ENCODE measurements at places on chromosomes 16 and 17.
A peak's percentile ranks its signal among the peaks of the same experiment; 100 is the strongest.

GRCh38 chr17:5975661-5976060 lies 94.5 kb upstream of the WSCD1 start:
- no peak for DNase-seq

- no peak for DNase-seq
Observed at GRCh38 chr17:55691666-55692065, 31.0 kb downstream of the TMEM100 start.

DNA sequence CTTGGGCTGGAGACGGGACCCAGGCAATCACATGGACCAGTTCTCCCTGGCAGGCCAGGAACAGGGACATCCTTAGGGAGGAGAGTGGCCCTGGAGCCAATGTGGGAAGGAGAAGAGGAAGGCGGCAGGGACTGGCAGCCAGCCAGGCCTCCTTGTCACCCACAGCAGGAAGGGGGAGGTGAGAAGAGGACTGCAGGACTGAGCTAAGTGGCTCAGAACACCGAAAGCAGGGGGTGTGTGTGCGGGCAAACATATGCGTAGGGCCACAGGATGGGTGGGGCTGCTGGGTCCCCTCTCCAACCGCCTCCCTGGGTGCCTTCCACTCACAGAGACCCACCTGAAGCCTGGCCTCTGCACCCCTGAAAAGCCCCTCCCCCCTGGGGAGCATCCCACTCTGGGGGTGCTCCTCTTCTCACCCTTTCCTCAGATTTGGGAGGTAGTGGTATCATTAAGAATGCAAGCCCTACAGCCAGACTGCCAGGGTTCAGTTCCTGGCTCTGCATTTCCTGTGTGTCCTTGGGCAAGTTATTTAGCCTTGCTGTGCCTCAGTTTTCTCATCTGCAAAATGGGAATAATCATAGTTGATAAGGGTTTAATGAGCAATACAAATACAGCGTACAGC lies 8.1 kb downstream of the PNMT start:
- DNase-seq, result peak; percentile 41

- no peak for DNase-seq
Observed at GRCh38 chr16:84229471-84229870, 10.3 kb downstream of the KCNG4 start.

DNA sequence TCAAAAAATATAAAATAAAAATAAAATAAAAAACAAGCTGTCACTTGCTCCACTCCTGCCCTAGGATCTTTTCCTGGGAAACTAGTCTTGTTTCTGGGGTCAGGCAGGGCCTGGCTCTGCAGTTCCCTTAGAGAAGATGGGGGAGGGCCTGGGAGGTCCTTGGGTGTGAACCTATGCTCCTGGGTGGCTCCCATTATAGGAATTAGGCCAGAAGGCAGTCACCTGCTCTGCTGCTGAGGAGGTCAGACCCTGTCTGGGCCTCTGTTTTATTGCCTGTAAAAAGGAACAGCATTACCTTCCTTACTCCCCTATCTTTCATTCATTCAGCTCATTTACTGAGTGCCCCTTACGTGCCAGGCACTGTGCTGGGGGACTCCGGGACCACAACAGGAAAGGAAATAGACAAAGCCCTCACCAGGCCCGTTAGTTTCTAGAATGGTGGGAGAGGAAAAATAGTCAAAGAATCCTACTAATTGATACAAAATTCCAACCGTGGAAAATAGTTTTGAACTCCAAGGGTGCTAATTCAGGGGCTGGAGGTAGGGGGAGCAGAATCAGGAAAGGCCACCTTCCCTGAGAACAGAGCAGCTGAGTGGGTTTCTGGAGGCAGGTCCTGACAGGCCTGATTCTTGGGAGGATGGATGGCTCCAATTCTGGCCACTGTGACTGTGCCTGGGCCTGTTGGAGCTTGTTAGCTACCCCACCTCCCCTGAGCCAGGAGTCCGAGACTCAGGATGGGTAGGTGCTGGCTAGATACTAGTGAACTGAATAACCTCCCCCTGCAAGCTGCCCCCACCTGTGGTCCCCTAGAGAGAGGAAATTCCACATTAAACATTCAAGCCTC lies 1.3 kb upstream of the SLC46A1 start:
- DNase-seq, result no peak

- DNase-seq, result no peak
Observed at GRCh38 chr17:2804912-2805311, 8.7 kb downstream of the RAP1GAP2 start.

GRCh38 chr17:80989586-80989913 lies 2.1 kb upstream of the CHMP6 start:
- DNase-seq, result no peak

GRCh38 chr16:86884390-86884650 lies 306.0 kb downstream of the FOXL1 start:
- no peak for DNase-seq

- DNase-seq, result no peak
Observed at GRCh38 chr17:60352071-60352470, 39.9 kb downstream of the USP32 start.

- no peak for DNase-seq
Observed at GRCh38 chr17:58889928-58890327, 134.3 kb downstream of the PPM1E start.

DNA sequence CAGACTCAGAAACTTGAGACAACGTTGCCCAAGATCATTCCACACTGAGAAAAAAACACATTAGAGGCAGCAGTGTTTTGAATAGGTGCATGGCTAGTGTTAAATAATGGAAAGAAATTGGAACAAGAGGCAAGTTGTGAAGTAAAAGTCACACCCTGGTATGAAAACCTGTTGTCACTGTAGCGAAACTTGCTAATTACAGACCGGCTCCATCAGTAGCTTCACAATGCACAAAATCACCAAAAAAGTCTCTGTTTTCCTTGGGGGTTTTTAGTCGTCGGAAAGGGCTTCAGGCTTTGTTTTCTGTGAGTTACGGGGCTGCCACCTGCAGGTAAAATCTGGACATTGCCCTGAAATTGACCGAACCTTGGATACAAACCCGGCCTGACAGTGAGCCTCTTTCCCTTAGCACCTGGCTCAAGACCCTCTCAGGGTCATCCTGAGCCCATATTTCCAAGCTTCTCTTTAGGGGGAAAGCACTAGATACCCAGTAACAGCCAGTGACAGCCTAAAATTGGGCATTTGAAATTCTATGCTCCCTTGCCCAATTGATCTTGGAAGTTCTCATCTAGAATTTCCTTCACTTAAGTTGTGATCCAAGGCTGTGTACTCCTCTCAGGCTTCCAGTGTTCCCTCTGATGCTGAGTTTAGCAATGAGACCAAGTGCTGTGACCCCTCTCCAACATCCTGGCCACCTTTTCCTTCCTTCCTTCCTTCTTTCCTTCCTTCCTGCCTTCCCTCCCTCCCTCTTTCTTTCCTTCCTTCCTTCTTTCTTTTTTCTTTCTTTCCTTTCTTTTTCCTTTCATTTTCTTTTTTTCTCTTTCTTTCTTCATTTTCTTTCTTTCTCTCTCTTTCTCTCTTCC lies 7.2 kb upstream of the GRB2 start:
- DNase-seq, result peak; percentile 79

- DNase-seq, result no peak
Observed at GRCh38 chr17:76394166-76394565, 9.8 kb downstream of the SPHK1 start.

- no peak for DNase-seq
Observed at GRCh38 chr16:67767953-67768352, 38.4 kb downstream of the RANBP10 start.

- DNase-seq, result no peak
Observed at GRCh38 chr16:54605536-54606066, 319.0 kb upstream of the IRX3 start.

DNA sequence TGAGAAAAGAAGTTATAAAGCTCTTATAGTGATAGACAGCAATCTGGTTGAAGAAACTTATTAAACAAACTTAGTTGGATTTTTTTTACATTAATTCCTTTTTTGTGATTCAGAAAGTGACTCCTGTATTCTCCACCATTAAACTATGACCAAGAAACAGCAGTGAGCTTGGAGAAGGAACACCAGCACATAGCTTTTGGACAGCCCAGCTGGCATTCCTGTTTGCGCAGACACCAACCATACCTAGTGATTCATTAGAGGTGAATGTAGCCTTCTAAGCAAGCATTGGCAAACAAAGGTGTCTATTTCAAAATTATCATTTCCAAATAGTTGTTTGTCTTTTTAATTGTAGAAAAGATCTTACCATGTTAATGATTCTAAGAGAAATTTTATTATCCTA lies 94.4 kb downstream of the STXBP4 start:
- no peak for DNase-seq

- DNase-seq, result no peak
Observed at GRCh38 chr17:55210292-55210691, 54.5 kb upstream of the HLF start.

DNA sequence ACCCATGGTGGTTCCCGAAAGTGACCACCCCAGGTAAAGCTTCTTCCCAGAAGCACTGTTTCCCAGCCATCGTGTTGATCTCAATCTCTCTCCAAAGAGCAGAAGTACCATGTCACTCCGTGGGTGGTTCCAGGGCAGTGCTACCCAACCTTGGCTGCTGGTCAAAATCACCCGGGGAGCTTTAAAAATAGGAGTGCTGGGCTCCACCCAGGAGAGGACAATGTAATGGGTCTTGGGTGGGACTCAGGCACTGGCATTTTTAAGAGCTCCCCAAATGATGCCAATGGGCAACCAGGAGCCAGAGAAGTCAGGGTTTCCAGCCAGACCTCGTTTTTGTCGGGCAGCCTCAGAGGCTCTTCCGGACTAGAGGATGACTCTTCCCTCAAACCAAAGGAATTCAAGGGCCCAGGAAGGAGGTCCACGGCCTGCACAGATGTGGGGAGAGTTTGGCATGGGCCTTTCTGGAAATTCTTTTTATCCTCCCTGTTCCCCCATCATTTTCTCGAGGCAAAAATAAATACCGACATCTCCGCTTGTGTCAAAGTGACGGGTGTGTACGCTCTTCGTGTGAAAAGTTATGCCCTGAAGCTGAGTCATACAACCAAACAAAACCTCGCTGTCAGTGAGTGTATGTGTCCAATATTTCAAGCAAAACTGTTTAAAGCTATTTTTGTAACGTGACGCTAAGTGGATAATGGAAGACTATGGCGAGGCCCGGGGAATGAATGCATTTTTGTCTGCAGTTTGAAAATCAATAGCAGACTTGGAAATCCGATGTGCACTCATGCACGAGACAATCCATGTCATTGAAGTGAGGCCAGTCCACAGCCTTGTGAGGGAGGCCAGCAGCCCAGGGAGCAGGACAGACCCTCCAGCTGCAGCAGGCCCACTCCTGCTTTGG lies 364.1 kb downstream of the FOXL1 start:
- no peak for DNase-seq

DNA sequence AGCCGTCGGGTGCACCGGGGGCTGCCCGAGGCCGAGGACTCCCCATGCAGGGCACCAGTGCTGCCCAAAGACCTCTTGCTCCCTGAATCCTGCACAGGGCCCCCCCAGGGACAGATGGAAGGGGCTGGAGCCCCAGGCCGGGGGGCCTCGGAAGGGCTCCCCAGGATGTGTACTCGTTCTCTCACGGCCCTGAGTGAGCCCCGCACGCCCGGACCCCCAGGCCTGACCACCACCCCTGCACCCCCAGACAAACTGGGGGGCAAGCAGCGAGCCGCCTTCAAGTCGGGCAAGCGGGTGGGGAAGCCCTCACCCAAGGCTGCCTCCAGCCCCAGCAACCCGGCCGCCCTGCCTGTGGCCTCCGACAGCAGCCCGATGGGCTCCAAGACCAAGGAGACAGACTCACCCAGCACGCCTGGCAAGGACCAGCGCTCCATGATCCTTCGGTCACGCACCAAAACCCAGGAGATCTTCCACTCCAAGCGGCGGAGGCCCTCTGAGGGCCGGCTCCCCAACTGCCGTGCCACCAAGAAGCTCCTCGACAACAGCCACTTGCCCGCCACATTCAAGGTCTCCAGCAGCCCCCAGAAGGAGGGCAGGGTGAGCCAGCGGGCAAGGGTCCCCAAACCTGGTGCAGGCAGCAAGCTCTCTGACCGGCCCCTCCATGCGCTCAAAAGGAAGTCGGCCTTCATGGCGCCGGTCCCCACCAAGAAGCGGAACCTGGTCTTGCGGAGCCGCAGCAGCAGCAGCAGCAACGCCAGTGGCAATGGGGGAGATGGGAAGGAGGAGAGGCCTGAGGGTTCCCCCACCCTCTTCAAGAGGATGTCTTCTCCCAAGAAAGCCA lies 40.6 kb downstream of the SREBF1 start:
- DNase-seq, result no peak

- no peak for DNase-seq
Observed at GRCh38 chr17:29625037-29625750, 2.5 kb upstream of the CORO6 start.

GRCh38 chr16:74078511-74079231 lies 217.9 kb upstream of the PSMD7 start:
- DNase-seq, result no peak

DNA sequence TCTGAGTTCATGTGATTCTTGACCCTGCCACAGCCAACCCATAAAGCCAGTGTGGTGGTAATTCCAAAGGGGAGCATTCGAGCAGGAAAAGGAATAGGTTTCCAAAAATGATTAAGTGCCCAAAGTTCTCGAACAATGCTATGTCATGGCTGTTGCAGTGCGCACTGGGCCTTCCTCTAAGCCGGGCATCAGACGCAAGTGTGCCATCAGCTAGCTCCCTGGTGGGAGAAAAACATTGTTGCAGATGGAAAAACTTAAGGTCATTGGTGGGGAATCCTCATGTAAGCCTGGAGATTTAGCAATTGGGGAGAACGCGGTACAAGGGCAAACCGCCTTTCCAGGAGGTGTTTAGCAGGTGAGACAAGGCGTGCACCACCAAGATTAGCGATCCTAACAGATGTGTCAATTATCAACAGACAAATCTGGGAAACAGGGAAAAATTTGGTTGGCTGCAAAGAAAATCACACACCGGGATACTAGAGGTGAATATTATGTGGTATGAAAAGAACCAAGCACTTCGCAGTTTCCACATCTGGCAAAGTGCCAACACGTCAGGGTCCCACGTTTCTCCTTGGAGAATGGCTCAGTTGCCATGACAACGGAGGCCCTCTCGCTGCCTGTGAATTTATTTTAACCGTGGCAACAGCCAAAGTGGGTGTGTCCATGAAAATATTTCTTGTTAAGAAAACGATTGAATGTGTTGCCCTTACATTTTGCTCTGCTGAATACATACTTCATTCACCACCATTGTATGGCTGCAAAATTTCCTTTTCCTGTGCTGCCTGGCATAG lies 118.5 kb upstream of the CACNG5 start:
- no peak for DNase-seq

DNA sequence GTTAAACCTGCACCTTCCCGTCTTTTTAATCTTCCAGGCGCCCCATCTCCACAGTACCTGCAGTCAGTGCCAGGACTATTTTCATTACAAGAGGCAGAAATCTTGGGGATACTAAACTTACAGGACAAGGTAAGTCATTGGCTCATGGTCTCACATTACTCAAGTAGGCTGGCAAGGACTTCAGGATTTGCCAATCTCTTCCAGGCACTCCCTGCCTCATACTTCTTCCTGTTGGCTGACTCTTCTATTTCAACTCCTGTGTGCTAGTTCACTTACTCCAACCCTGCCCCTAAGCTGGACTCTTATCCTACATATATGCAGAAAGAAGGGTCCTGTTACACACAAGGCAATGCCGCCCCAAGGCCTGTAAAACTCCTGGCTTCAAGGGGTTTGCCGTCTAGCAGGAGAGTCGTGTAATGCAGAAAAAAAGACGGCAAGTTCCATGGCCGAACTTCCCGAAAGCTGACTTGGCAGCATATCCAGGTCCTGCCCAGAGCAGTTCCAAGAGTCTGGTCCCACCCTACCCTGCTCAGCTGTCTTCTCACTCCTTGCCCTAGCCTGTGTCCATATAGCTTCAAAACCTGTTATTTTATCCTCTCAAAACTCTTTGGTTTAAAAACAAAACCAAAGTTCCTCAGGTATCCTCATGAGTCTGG lies 14.8 kb downstream of the ERN1 start:
- no peak for DNase-seq
